ENCODE measurements at places on chromosomes 16 and 17. TPM values are rescaled to one million over a fixed set of nuclear protein-coding genes. Genes with fewer than 3 reads are reported as not detected.
A peak's percentile ranks its signal among the peaks of the same experiment; 100 is the strongest.

Gene ACAP1
- polyA plus RNA-seq = 6.1 TPM

GRCh38 chr17:45241328-45242028, 19.8 kb downstream of the FMNL1 start:
- H3K36me3 ChIP-seq = no peaks in the 10 kb centered on the region
- peak overlapping the region; percentile 38 for H3K4me3 ChIP-seq
- H3K27me3 ChIP-seq = no peaks in the 10 kb centered on the region
- DNase-seq = peak; percentile 35
- peaks cover 14% of the 10 kb centered on the region for H3K4me1 ChIP-seq

Gene CNGB1
- not detected for polyA plus RNA-seq

- no peak for DNase-seq
- no peak overlapping the region for H3K27ac ChIP-seq
- H3K4me3 ChIP-seq = no peak overlapping the region
- no peaks in the 10 kb centered on the region for H3K4me1 ChIP-seq
- no peaks in the 10 kb centered on the region for H3K27me3 ChIP-seq
Observed at GRCh38 chr16:76784530-76784929, 406.5 kb upstream of the MON1B start.

Gene KRTAP3-2
- polyA plus RNA-seq = not detected

- H3K4me1 ChIP-seq = no peaks in the 10 kb centered on the region
- no peak for DNase-seq
- no peaks in the 10 kb centered on the region for H3K27me3 ChIP-seq
- H3K27ac ChIP-seq = no peak overlapping the region
- no peaks in the 10 kb centered on the region for H3K36me3 ChIP-seq
- no peak overlapping the region for H3K4me3 ChIP-seq
Observed at GRCh38 chr16:13426736-13427135, 493.2 kb upstream of the ERCC4 start.

DNA sequence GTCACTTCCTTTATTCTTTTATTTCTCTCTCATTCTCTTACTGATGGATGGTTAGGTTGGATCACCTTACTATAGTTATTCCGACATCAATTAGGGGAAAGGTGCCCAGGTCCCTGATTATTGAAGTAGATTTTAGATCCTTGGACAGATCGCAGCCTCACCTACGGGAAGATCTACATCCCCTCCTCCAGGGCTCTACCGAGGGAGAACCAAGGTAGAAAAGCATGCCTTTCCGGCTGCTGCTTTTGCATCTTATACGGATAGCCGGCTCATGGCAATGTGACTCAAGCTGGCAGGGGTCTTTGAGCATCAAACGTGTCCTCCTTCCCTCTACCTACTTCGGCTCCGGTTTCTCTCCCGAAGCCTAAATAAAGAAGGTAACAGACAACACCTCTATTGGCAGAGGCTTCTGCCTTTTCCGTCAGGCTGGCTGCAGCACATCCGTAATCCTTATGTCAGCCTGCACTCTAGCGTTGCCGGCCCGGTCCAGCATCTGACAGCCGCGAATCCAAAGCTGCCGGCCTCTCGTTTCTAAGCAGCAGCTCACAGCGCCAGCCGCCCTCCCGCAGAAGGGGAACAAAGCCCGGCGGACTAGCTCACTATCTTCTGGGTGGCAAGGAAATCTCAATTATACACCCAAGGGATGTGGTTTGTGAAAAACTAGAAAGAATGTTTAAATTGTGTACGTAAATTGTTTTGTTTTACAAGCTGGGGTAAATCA, 46.9 kb downstream of the IRX6 start:
- peaks cover 18% of the 10 kb centered on the region for H3K4me1 ChIP-seq
- no peaks in the 10 kb centered on the region for H3K36me3 ChIP-seq
- H3K27ac ChIP-seq = peak overlapping the region; percentile 81

Gene ALOX12
- polyA plus RNA-seq = not detected

DNA sequence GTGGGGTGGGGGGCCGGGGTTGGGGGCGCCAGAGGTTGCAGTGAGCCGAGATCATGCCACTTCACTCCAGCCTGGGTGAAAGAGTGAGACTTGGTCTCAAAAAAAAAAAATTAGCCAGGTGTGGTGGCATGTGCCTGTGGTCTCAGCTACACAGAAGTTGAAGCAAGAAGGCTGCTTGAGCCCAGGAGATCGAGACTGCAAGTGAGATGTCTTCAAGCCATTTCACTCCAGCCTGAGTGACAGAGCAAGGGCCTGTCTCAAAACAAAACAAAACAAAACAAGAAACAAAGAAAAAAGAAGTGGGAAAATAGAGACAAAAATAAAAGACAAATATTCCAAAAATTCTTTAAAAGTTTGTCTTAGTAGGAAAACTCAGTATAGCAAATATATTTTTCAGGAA, 135.1 kb upstream of the CORO6 start:
- no peak overlapping the region for H3K27ac ChIP-seq
- H3K4me1 ChIP-seq = peaks cover 24% of the 10 kb centered on the region
- no peak overlapping the region for H3K4me3 ChIP-seq
- DNase-seq = no peak
- no peaks in the 10 kb centered on the region for H3K27me3 ChIP-seq

Gene TPPP3
- polyA plus RNA-seq = 13.4 TPM

Gene NXN
- polyA plus RNA-seq = 14.1 TPM

- peak; percentile 76 for DNase-seq
- peak overlapping the region; percentile 99 for H3K27ac ChIP-seq
- H3K4me1 ChIP-seq = peaks cover 40% of the 10 kb centered on the region
- no peaks in the 10 kb centered on the region for H3K27me3 ChIP-seq
- peak overlapping the region; percentile 86 for H3K4me3 ChIP-seq
Observed at GRCh38 chr16:89721546-89722391, 432 bp downstream of the ZNF276 start.

DNA sequence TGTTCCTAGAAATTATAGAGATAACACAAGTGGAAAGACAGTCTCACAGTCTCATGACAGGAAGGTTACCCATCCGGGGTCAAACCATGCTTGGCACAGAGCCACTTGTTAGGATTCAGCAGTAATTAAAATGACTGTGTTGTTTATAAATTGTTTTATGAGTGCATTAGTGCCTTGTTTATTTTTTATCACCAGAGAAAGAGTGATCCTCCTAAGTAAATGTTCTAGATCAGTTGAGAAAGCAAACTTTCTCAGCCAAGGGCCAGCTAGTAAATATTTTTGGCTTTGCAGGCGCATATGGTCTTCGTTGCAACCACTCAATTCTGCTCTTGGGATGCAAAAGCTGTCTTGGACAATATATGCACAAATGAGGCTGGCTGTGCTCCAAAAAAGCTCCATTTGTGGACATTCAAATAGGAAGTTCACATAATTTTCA, 253.9 kb upstream of the CACNG5 start:
- H3K4me3 ChIP-seq = no peak overlapping the region
- no peaks in the 10 kb centered on the region for H3K27me3 ChIP-seq
- no peak overlapping the region for H3K27ac ChIP-seq
- peaks cover 15% of the 10 kb centered on the region for H3K4me1 ChIP-seq
- no peaks in the 10 kb centered on the region for H3K36me3 ChIP-seq
- DNase-seq = peak; percentile 35

Gene TEX19
- not detected for polyA plus RNA-seq

DNA sequence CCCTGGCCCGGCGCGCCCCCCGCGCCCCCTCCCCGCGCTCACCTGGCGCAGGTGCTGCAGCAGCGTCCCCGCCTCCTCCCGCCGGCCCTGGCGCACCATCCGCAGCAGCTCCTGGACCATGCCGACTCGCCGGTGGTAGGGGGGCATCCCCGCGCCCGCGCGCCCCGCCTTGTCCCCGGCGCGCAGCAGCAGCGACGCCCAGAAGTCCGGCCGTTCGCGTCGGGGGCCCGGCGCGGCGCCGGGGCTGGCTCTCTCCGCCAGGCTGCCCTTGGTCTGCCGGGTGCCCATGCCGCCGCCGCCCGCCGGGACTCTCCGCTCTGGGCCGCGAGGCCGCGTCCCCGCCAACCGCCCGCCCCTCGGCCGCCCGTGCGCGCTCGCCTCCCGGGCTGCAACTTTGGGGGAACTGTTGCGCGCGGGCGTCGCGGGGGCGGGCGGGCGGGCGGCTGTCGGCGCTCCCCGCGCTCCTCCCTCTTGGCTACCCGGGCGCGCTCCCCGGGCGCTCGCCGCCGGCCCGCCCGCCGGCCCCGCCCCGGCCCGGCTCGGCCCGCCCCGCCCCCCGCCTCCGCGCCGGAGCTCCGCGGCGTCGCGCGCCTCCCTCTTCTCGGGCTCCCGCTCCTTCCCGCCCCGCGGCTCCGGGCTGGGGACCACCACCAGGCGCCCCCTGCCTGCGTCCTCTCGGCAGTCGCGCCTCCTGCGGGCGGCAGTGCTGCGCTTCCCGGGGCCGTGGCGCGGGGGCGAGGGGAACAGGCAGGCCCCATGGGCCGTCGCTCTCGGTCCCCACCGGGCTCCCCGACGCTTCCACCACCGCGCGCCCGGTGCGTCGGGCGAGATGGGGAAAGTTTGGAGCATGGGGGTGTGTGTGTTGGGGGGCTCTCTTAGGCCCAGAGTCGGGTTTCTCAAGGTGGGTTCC, at the start of gene LRRC75A:
Gene LRRC75A (minus strand): TSS at position 491 of the 910 bp plus-strand sequence. CDS start 203 bp downstream, at position 288.
- H3K36me3 ChIP-seq = no peaks in the 10 kb centered on the region
- H3K4me1 ChIP-seq = peaks cover 24% of the 10 kb centered on the region
- DNase-seq = peak; percentile 72
- H3K27ac ChIP-seq = peak within 1 kb of the TSS; percentile 75
- H3K4me3 ChIP-seq = peak within 1 kb of the TSS; percentile 64
- no peaks in the 10 kb centered on the region for H3K27me3 ChIP-seq

DNA sequence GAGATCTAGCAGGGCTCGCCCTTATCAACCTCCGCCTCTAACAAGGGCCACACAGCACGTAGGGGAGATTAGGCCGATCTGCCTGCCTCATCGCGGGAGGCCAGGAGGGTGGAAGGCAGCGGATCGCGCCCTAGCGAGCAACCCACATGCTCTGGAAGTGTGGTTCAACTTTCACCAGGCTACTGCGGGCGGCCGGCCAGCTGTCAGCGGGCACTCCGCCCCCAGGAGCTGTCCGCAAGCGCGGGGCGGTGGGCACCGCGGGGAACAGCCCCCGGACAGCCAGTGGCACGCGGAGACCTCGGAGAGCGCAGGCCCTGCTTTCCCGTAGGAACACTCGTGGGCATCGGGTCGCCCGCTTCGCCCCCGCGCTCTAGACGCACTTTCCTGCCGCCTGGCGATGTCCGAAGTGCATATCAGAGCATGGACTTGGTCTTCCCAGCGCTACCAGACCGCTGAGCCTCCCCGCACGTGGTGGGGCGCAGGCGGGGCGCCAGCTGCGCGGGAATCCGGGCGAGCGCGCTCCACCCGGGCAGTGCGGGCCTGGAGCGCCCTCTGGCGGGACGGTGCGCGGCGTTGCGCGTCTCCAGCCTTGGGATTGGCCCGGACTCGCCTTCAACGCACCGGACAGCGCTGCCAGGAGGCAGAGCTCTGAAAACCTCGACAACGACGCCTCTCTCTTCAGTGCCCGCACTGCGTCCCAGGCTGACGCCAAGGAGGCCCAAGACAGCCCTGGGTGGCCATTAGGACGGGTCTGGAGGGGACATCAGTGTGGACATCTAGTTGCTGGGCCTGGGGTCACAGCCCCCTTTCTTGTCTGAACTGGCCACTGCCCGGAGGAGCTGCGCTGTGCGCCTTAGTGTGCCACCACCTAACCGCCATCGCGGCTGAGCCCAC, 3.6 kb upstream of the ZNHIT3 start:
- no peaks in the 10 kb centered on the region for H3K36me3 ChIP-seq
- peak overlapping the region; percentile 43 for H3K4me3 ChIP-seq
- peaks cover 7% of the 10 kb centered on the region for H3K27me3 ChIP-seq
- H3K4me1 ChIP-seq = peaks cover 2% of the 10 kb centered on the region

Gene ETV4
- polyA plus RNA-seq = 0.46 TPM

DNA sequence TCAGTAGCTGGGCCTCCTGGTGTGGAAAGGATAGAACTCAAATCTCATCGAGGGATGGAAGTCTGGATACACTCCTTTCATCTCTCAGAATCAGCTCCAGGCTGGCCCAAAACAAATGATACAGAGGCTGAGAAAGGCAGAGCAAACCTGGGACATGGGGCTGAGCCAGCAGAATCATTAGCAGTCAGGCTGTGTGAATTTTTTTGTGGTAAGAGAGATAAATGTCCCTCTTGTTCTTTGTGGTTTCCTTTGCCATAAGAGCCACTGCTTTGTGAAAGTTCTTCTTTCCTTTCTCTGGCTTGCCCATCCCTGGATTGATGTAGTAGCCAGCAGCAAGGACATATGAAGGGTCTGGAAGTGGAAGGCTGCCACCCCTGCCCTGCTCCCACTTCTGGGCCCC, 146.2 kb downstream of the CDH13 start:
- no peaks in the 10 kb centered on the region for H3K27me3 ChIP-seq
- DNase-seq = no peak
- H3K4me1 ChIP-seq = peaks cover 43% of the 10 kb centered on the region

Gene NDRG4
- polyA plus RNA-seq = 873 TPM

Measured in heart left ventricle (tissue), 16 donors.